ENCODE measurements at places on chromosomes 3 and 15.
A peak's percentile ranks its signal among the peaks of the same experiment; 100 is the strongest.

GRCh38 chr3:42814914-42815507 lies 5.8 kb downstream of the ACKR2 start:
- DNase-seq = no peak

- DNase-seq = no peak
These were observed 4.0 kb downstream of the DIPK2A start for GRCh38 chr3:143975554-143976152.

- no peak for DNase-seq
These were observed 81.8 kb upstream of the MEX3B start for GRCh38 chr15:82127581-82127980.

GRCh38 chr3:126394179-126394976 lies at the start of gene CFAP100:
Gene CFAP100, plus strand, starts transcription at chr3:126394909. Its CDS starts 1,092 bp downstream, at chr3:126396001.
- no peak for DNase-seq

DNA sequence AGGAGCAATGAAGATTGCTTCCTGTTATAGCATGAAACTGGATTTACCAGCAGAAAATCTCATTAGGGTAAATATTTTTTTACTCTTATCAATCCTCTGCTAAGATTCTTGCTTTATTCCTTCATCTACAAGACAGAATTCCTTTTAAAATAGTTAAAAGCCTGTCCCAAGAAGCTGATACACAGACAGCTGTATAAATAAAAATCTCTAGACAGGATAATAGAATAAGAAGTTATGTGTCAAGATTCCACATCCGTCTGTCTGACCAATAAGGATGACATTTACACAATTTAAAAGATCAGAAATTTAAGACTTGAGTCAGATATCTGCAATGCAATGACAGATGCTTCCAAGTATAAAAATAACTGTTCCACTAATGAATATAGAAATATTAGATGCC lies 57.6 kb downstream of the SSR3 start:
- DNase-seq = no peak

- no peak for DNase-seq
These were observed 524.6 kb upstream of the ATP11B start for GRCh38 chr3:182268711-182269110.

DNA sequence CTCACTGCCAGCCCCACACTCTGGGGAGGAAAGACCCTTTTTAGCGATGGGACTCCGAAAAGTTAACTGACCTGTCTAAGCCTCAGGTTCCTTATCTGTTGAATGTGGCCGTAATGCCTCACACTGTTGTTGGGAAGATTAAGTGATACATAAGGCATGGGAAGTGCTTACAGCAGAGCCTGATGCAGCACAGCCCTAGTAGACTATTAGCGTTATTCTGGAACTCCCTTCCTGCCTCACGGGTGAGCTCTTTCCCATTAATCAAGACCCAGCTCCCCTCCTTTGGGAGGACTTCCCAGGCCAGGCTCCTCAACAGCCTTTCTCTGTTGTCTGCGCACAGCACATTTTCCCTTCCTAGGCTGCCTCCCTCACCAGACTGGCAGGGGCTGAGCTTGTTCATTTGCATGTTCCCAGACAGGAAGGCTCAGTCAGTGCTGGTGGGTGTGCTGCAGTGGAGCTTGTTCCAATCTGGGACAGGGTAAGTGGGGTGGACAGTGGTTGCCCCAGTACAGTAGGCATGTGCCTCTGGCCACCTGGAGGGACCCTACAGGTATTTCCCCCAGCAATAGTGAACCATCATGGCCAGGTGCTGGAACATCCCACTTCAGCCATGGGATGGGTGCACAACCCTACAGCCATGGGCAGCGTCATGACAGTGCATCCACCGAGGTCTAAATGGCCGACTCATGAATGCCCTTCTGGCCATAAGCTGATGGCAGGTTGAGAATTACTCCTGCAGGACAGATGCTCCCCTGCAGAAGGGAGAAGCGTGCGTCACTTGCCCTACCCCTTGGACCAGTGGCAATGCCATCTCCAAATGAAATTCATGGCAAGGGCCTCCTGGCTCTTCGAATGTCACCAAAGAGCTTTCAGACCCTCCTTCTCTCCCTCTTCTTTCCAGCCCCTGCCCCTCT lies 5.8 kb upstream of the PSTPIP1 start:
- no peak for DNase-seq

DNA sequence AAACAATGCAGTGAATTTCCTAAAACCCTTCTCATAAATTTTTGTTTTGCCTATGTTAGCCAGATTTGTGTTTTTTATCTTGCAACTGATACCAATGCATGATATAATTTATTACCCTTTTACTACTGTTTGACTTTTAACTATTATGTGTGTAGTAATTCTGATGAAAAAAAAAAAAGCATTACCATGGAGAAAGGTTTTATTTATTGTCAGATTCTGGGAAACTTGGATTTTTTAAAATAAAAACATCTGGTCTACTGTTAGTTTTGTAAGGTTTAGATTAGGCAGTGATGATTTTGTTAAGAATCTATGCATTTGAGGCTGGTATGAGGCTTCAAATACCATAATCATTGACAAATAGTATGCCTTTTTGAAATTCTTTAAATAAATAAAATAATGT lies 470.4 kb upstream of the ROBO1 start:
- DNase-seq = no peak

- DNase-seq = no peak
These were observed 34.6 kb downstream of the PXYLP1 start for GRCh38 chr3:141266186-141266585.

DNA sequence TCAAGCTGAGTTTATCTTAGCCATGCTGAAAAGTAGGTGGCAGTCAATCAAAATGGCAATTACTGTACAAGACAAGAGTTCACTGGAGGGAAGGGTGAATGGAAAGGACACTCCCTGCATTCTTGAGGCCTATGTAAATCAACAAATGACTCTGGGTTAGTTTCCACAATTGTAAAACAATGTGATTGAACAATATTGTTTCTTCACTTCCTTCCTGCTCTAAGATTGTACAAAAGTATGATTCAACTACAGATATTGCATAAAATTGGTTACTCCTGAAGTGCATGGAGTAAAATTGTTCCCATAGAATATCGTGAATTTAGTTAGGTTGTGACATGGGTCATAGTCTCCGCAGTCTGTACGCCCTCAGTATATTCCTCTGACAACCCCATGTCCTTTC lies 277.6 kb downstream of the LPP start:
- no peak for DNase-seq

GRCh38 chr3:170536712-170537111 lies 49.2 kb downstream of the SLC7A14 start:
- no peak for DNase-seq

- DNase-seq = no peak
These were observed 18.1 kb upstream of the TMEM40 start for GRCh38 chr3:12777171-12777570.

- DNase-seq = peak; percentile 37
These were observed 311.3 kb downstream of the UACA start for GRCh38 chr15:70451821-70452653.

All from activated naive CD4-positive, alpha-beta T cell treated with Interleukin-2 at 50 U/mL for 16 hours (primary cell).